ENCODE measurements at places on chromosomes 1 and 21.

DNA sequence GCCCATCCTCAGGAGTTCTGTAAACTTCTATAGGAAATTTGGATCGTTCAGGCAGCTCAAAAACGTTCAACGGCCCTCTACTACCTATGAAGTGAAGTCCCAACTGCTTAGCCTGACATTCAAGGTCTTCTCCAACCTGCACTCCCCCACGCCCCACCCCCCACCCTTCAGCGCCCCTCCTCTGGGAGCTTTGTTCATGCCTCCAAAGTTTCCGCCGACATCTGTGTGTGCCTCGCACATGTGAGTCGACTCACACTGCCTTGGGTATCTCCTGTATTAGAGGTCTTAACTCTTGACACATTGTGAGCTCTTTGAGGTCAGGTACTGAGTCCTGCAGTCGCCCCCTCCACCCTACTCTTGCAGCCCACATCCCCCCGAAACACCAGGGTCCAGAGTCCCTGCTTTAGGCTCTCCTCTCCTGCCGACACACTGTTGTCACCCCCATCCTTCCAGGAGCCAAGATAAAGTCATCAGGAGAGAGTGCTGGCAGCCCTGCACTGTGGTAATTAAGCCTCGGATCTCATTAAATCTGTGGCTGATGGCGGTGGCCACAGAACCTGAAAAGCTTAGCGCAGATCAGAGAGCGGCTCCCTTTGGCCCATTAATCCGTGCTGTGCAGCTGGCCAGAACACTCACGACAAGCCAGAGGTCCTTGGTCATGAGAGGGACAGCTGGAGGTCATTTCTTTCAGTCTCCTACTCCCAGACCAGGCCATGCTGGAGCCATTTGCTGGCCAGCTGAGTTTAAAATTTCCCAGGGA is 1.4 kb upstream of the PAFAH2 start:
- no peak for DNase-seq

DNA sequence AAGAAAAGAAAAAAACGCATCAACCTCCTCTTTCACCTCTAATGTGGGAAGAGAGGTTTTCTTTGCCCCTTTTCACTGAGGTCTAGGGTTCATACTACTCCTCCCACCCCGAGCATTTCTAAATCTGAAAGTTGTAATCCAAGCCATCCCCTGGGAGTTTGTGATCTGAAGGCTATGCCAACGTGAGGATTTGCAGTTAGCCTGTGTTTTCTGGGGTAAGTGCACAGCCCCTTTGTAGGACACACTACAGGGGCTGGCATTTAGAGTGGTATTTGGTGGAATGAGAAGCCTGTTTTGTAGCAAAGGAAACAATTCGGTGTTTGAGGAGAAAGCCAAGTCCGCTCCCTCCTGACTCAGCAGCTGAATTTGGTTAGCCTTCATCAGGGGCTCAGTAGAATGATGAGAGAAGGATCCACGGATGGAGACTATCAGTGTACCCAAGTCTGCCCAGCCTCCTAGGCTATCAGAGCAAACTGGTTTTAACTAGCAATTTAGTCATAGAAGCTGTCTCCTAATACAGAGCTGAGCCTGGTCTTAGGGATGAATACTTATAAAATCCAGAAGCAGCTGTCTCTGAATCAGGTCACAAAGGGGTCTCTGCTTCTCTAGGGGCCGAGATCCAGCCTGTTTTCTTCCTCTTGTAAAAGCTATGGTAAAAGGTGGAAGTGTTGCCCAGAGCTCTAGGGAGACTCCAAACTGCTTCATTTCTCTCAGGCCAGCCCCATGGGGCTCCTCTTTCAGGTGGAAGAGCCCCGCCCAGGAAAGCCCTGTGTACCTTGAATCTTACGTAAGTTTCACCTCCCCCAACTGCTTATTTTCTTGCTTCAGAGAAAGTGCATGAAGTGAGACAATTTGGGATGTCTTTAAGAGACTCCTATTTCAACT is 2.1 kb downstream of the PCP4L1 start:
- DNase-seq: no peak

DNA sequence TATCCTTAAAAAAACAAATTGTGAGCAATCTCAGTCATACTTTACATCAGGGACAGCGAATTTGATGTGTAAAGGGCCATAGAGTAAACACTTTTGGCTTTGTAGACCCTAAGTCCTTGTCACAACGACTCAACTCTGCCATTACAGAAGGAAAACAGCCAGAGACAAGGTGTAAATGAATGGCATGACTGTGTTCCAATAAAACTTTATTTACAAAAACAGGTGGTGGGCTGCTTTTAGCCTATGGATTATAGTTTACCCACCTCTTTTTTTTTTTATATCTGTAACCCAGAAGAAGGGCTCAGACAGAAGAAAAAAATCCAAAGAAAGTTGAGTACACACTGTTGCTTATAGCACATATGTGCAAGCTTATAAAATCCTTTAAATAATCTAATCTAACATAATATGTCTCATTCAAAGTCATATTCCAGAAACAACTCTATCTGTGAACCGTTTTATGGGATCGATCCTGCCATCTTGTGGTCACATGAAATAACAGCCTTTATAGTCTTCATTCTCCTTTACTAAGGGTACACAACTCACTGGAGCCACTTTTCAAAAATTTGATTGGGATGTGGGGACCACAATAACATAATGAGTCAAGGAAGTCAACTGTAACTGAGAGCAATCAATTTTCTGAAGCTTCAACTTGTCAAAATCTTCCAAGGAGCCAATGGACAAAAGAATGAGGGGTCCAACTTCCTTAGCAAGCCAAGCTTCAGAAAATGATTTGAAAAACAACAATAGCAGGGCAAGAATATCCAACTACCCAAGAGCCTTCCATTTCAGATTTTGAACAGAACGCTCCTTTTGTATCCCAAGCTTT is 142.2 kb upstream of the KRTAP19-8 start:
- peak; percentile 6 for DNase-seq

DNA sequence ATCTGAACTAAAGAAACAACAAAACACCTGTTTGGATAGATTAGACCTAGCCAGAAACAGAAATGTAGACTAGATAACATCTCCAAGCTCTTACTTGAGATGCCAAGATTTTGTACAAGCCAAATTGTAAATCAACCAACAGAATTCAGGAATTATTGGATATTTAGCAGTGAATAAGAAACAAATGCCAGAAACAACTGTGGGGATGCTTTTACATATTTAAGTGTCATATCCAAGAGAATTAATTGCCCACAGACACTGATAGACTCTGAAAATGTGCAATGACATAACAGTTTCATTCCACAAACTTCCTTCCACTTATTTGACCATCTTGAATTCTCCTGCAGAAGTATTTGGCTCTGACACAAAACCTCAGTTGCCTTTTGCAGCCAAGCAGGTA is 92.3 kb downstream of the SGIP1 start:
- no peak for DNase-seq

GRCh38 chr21:45990741-45991605 is 9.4 kb downstream of the COL6A1 start:
- DNase-seq: no peak

DNA sequence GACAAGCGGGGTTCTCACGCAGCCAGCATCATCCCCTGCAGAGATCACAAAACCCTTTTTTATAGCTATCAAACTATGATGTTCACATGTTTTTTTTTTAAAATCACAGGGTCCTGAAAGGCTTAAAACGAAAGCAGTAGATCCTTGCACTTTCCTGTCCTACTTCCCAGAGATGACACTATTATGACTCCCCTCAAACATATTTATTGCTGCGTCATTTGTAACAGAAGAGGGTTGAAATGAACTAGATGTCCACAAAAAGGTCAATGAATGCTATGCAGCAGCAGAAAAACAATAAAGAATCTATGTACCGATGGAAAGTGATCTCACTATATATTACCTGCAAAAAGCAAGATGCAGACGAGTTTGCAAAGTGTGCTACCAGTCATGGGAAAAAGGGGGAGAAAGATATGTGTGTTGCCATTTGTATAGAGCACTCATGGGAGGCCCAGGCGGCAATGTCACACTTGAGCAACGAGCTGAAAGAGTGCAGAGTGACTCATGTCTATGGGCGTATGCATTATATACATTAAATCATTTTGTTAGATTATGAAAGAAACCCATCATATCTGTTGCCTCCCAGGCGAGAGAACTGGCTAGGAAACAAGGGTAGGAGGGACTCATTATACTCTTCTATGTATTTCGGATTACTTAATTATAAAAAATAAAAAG is 68.9 kb upstream of the PARP1 start:
- DNase-seq: no peak

DNA sequence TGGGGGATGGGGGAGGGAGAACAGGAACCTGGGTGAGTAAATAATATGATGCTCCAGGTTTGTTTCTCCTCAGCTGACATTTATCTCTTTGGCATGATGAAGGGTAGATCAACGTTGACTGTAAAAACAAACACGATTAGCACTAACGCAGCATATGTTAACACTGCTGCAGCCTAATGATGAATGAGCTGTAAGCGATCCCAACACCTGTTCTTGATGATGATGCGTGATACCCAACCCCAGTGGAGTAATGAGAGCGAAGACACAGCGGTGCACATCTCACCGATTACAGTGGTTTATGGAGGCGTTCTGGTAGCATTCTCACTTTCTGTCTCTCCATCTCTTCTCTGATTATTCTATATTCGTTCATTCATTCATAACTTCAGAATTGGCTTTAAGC is 640.4 kb downstream of the USP25 start:
- DNase-seq: peak; percentile 1

All from NCI-H2081 (cell line).